ENCODE measurements at places on chromosomes 2 and 18.

DNA sequence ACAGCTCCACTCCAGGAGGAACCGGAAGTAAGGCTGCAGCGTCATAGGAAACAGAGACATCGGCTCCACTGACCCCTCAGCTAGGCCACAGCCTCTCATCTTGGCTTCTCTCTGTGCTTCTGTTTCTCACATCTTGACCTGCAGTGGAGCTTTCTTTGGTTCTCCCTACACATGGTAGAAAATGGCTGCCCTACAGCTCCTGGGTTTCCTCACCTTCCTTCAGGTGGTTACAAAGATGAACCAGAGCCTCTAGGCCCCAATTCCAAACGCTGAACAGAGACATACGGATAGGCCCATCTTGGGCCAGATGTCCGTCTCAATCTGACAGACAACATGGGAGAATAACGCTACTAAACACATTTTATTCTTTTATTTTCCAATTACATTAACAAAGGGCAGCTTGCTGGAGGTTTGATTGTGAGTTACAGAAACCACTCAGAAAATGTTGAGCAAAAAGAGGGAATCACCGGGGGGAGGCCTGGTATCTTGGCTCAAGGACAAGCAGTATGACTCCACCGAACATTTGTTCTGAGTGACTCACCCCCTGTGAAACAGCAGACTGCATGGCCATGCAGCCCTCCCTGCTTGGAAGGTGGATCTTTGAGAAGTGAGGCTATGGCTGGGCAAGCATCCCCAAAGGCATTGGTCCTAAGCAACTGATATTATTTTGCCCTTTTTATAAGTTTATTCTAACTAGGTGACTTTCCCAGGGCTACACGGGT lies 303.5 kb downstream of the CDCA7 start:
- DNase-seq = no peak

GRCh38 chr2:199131136-199131655 lies 326.5 kb downstream of the SATB2 start:
- DNase-seq = no peak

DNA sequence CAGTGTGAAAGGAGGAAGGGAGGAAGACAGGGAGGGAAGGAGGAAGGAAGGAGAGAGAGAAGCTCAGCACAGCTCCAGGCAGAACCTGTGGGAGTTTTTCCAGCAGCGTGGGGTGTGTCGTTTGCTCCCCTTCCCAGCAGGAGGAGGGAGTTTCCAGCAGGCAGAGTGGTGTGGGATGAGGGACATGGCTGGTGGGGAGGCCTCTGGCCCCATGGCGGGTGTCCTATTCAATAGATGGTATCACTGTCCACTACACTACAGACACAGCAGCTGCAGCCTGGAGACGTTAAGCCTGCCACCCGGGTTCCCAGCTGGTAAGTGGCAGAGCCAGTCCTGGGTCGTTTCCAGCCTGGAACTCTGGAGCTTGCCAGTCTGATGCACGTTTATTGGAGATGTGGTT lies 44.7 kb downstream of the GLI2 start:
- DNase-seq = no peak

- DNase-seq = no peak
Measured at GRCh38 chr2:192978395-192978794, 783.7 kb upstream of the TMEFF2 start.

DNA sequence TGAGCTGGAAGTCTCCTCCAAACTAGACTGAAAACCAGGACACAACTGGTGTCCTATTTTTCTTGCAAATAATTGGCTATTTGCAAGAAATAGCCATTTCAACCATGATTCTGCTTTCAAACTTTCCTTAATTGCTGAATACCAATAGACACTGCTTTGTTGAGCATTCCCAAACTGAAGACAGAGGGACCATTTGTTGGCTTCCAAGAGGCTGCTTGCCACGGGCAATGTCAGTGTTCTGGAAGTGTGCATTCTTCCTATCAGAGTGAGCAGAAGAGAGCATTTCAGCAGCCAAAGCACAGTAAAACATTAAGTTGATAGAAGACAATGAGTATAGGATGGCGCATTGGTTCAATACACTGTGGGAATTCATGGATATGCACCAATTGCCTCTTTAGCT lies 360.5 kb upstream of the RGPD4 start:
- no peak for DNase-seq

GRCh38 chr2:71453404-71454220 lies at the start of gene DYSF:
Gene DYSF (plus strand): TSS chr2:71453561.
- DNase-seq = no peak

GRCh38 chr2:215540658-215541057 lies 104.8 kb upstream of the FN1 start:
- no peak for DNase-seq

GRCh38 chr2:12619975-12620374 lies 96.8 kb upstream of the TRIB2 start:
- DNase-seq = no peak

DNA sequence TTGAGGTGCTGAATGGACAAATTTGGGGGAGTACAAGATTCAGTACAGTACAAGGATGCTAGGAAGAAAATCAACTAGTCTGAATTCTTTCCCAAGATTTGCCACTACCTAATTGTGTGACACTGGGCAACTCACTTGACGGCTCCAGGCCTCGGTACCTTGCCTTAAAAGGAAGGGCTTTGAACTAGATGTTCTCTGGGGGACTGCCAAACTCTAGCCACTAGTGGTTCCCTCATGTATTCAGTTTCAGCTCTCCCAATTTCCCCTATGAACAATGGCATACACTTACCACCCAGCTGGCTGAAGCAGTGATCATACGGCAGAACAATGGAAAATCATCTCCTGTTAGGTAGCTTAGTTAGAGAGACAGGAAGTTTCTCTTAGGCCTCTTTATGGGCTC lies 73.4 kb downstream of the VWC2L start:
- no peak for DNase-seq

DNA sequence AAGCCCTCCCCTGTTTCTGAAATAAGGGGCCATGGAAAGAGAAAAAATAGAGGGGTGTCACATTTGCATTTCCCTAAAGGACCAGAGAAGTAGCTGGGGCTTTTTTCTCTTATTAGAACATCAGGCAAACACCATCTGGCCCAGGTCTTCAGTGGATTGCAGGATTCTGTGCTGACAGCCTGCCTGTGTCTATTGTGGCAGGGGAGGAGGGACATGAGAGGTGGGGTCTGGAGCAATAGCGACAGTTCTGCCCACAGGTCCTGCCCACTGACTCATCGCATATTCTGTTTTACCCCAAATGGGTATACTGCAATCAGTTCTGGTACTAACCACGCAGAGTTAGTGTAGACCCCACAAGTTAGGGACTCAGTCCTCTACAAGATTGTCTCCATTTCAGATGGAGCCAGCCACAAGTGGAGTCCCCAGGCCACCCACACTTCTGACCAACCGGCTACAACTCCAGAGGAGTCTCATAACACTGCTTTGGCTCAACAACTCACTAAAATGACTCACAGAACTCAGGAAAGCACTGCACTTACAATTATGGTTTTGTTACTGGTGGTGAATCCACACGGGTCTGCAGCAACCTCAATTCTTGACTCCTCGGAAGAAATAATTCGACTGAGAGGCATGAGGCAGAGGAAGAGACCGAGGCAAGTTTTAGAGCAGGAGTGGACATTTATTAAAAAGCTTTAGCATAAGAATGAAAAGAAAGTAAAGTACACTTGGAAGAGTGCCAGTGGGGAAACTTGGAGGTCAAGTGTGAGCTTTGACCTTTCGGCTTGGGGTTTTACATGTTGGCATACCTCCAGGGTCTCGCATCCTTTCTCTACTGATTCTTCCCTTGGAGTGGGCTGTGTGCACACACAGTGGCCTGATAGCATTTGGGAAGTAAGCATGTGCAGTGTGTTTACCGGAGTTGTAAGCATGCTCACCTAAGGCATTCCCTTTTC lies 146.4 kb upstream of the SPATS2L start:
- DNase-seq = no peak

DNA sequence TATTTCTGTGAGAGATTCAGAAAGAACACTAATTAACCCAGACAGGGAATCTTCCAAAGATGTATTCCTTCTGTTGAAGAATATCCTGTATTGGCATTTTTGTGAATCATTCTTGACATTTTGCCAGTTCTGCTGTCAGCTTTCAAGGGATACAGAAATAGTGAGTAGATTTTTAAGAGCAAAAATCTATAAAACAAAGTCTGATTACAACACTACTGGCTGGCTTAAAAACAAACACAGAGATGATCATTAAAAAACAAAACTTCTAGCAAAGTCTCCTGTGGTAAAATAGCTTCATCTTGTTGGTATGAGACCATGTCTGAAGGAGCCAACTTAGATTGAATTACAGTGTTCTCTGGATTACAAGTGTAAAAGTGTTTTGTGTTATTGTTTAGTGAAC lies 866.3 kb upstream of the KLHL29 start:
- DNase-seq = no peak

GRCh38 chr2:95292623-95293260 lies 4.4 kb upstream of the KCNIP3 start:
- DNase-seq = no peak

- DNase-seq = no peak
Measured at GRCh38 chr2:158079672-158080071, 22.0 kb upstream of the UPP2 start.

GRCh38 chr18:48569915-48570264 lies 31.1 kb downstream of the CTIF start:
- no peak for DNase-seq

DNA sequence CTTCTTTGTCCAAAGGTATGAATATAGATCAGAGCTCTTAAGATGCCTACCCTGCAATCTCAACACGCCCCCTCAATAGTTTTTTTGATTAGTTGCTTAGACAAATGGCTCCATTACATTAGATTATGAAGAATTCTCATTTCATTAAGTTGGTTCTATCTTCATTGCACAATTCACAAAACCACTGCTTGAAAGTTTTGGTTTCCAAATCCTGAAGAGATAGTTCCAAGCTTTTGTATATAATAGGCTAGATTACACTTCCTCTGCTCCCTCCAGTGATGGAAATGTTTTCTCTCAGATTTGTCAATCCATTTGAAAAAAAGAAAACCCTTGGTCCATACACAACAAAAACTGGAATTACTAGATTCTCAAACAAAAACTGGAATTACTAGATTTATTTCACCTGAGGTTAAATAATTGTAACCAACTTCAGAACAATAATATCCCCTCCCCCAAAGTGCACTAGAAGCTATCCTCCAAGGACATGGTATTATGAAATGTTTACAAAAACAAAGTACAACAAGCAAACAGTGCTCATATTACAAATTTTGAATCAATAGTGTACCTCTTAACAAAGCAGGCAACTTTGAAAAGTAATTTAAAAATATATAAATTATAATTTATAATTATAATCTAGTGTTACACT lies 6.8 kb upstream of the TLK1 start:
- no peak for DNase-seq
